ENCODE measurements at places on chromosomes 6 and 20. TPM values are rescaled to one million over a fixed set of nuclear protein-coding genes. Genes with fewer than 3 reads are reported as not detected.

GRCh38 chr6:69422475-69422874 lies 374.3 kb downstream of the LMBRD1 start:
- H3K27me3 ChIP-seq: no peaks in the 10 kb centered on the region
- no peak for DNase-seq
- no peak overlapping the region for H3K27ac ChIP-seq
- no peaks in the 10 kb centered on the region for H3K4me1 ChIP-seq

DNA sequence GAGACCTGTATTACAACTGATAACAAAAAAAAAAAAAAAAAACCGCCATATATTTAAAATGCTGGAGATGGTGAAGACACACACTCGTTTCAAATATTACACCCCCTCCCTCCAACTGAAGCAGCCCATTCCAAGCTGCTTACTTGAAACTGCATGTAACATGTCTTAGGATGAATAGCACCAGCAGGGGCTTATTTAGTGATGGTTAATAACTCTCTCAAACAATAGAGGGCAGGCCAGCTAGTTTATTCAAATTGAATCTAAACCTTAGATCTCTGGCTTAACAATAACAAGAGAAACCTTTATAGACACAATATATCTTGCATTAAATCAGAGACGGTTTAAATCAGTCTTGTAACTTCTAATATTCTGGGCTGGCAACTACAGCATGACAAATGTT lies 9.3 kb upstream of the JPH2 start:
- no peak for DNase-seq
- H3K4me1 ChIP-seq: peaks cover 18% of the 10 kb centered on the region
- H3K27me3 ChIP-seq: no peaks in the 10 kb centered on the region
- no peak overlapping the region for H3K4me3 ChIP-seq

- no peaks in the 10 kb centered on the region for H3K27me3 ChIP-seq
- peaks cover 3% of the 10 kb centered on the region for H3K4me1 ChIP-seq
- no peaks in the 10 kb centered on the region for H3K36me3 ChIP-seq
Measured at GRCh38 chr20:8428988-8429387, 296.9 kb downstream of the PLCB1 start.

DNA sequence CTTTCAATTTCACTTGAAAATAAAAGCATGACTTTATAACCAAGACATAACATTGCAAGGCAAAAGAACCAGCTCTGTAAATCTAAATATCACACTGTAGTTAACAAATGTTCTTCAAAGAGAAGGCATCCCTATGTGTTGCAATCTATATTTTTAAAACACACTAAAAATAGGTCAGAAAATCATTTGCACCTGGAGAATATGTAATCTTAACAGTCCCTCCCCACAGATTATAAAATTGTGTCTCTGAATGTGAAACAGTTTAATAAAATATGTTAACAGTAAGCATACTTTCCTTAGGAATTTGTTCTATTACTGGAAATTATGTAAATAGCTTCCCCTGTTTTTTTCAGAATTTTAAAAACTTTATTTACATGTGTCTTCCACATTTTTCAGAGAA lies 351.9 kb downstream of the COL12A1 start:
- no peak for DNase-seq
- no peaks in the 10 kb centered on the region for H3K4me1 ChIP-seq
- H3K27ac ChIP-seq: no peak overlapping the region
- H3K36me3 ChIP-seq: no peaks in the 10 kb centered on the region
- H3K27me3 ChIP-seq: no peaks in the 10 kb centered on the region

DNA sequence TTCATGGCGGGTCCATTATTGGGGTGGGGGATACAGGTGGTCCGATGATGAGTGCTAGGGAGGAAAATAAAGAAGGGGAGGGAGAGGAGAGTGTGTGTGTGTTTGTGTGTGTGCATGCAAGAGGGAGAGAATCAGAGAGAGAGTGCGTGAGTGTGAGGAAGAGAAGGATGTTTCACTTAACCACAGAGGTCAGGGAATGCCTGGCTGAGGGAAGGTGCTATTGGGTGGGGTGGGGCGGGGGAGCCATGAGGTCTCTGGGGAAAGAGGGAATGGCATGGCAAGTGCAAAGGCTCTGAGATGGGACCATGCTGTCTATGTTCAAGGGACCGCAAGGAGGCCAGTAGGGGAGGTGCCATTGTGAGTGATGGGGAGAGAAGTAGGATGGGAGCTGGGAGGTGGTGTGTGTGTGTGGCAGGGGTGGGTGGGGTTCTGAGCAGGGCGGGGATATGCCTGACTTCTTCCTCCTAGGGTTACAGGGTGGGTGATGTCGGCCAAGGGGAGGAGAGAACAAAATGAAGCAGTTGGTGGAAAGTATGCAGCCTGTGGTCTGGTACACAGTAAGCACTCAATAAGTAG lies 23.0 kb downstream of the CEBPB start:
- H3K27me3 ChIP-seq: peaks cover 15% of the 10 kb centered on the region
- H3K4me1 ChIP-seq: peaks cover 6% of the 10 kb centered on the region
- no peak for DNase-seq
- H3K27ac ChIP-seq: no peak overlapping the region
- no peak overlapping the region for H3K4me3 ChIP-seq
- H3K36me3 ChIP-seq: no peaks in the 10 kb centered on the region

DNA sequence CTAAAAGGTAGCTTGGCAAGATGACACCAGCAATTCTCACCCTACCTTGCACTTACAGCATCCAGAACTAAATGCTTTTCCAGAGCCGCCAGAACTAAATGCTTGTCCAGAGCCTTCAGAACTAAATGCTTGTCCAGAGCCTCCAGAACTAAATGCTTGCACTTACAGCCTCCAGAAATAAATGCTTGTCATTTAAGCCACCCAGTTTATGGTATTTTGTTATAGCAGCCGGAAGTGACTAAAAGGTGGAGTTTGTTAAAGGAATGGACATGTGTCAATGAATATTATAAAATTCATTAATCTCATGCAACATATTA lies 133.5 kb downstream of the GPX5 start:
- no peak overlapping the region for H3K27ac ChIP-seq
- H3K4me1 ChIP-seq: peaks cover 24% of the 10 kb centered on the region
- peak overlapping the region; percentile 69 for H3K4me3 ChIP-seq

GRCh38 chr6:87922947-87923330 lies 124.7 kb upstream of the SPACA1 start:
- DNase-seq: no peak
- H3K27me3 ChIP-seq: peaks cover 5% of the 10 kb centered on the region
- no peaks in the 10 kb centered on the region for H3K36me3 ChIP-seq

- H3K4me3 ChIP-seq: no peak overlapping the region
- H3K27me3 ChIP-seq: no peaks in the 10 kb centered on the region
- H3K36me3 ChIP-seq: no peaks in the 10 kb centered on the region
Measured at GRCh38 chr20:15257569-15257870, 920.1 kb upstream of the FLRT3 start.

- H3K27me3 ChIP-seq: peaks cover 2% of the 10 kb centered on the region
- DNase-seq: no peak
- H3K27ac ChIP-seq: no peak overlapping the region
- H3K4me3 ChIP-seq: no peak overlapping the region
Measured at GRCh38 chr20:10280018-10280908, 61.6 kb downstream of the SNAP25 start.

- no peaks in the 10 kb centered on the region for H3K27me3 ChIP-seq
- H3K36me3 ChIP-seq: peaks cover 17% of the 10 kb centered on the region
- peaks cover 52% of the 10 kb centered on the region for H3K4me1 ChIP-seq
- H3K4me3 ChIP-seq: peak overlapping the region; percentile 97
- DNase-seq: peak; percentile 95
- H3K27ac ChIP-seq: peak overlapping the region; percentile 96
Measured at GRCh38 chr6:20403070-20403765, 1.5 kb downstream of the E2F3 start.

- no peaks in the 10 kb centered on the region for H3K36me3 ChIP-seq
- no peak overlapping the region for H3K4me3 ChIP-seq
- no peaks in the 10 kb centered on the region for H3K4me1 ChIP-seq
Measured at GRCh38 chr6:169841251-169841650, 89.8 kb downstream of the ERMARD start.

- peaks cover 47% of the 10 kb centered on the region for H3K27me3 ChIP-seq
- H3K4me3 ChIP-seq: peak overlapping the region; percentile 49
- H3K36me3 ChIP-seq: no peaks in the 10 kb centered on the region
- DNase-seq: no peak
- H3K27ac ChIP-seq: no peak overlapping the region
Measured at GRCh38 chr20:51562027-51562331, 19.5 kb upstream of the NFATC2 start.

DNA sequence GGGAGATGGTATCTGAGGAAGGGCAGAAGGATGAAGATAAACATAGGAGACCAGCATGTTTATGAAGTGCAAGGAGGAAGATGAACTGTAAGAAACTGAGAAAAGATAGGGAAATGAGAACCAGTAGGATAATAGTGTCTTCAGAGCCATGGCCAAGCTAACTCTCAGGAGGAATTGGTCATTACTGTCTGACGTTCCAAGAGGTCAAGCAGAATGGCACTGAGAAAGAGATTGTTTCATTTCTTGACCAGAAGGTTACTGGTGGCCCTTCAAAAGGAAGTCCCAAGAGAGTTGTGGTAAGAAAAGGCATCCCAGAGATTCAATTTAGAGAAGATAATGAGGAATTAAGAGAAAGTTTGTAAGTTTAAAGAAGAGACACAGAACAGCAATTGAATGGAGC lies 47.5 kb downstream of the EYA4 start:
- peaks cover 2% of the 10 kb centered on the region for H3K27me3 ChIP-seq
- H3K27ac ChIP-seq: no peak overlapping the region
- no peaks in the 10 kb centered on the region for H3K36me3 ChIP-seq
- DNase-seq: no peak
- H3K4me3 ChIP-seq: no peak overlapping the region

DNA sequence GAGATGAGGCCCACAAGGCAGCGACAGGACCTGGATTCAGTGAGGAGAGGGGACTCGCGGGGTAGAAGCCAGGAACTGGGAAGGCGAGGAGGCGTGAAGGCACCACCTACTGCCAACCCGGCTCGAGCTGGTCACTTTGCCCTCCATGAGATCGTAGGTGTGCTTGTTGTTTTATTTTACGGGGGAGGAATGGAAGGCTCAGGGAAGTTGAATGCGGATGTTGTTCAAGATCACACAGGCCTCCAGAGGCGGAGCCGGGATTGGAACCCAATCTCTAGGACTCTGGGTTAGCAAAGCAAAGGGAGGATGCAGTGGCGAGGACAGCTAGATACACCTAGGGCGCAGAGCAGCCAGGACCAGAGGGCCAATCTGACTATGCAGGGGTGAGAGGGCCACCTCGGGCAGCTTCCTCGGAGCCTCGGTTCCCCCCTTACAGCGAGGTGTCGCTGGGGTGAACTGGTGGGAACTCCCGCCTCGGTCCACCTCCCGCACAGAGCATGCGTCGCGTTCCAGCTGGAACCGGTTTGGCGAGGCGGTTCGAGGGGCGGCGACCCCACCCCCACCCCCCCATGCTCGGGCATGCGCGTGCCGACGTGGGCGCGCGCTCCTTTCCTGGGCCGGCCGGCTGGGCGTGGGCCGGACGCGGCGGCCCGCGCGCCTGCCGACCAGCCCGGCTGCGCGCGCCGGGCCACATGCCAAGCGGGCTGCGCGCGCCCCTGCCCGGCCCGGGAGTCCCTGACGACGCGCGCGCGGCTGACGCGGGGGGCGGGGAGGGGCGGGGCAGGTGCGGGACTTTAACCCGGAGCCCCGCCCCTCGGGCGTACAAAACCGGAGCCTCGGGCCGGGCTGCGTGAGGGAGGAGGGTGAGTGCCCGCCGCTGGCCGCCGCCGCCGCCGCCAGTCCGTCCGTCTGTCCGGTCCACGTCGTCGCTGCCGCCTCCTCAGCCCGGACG lies 80.4 kb upstream of the MYL9 start:
- no peaks in the 10 kb centered on the region for H3K27me3 ChIP-seq
- peaks cover 46% of the 10 kb centered on the region for H3K4me1 ChIP-seq
- H3K4me3 ChIP-seq: peak overlapping the region; percentile 65

- peaks cover 6% of the 10 kb centered on the region for H3K4me1 ChIP-seq
- no peak overlapping the region for H3K4me3 ChIP-seq
- peak; percentile 18 for DNase-seq
- no peak overlapping the region for H3K27ac ChIP-seq
- H3K36me3 ChIP-seq: no peaks in the 10 kb centered on the region
Measured at GRCh38 chr20:45782890-45783289, 8.8 kb downstream of the WFDC3 start.

- peaks cover 3% of the 10 kb centered on the region for H3K36me3 ChIP-seq
- DNase-seq: no peak
- no peaks in the 10 kb centered on the region for H3K27me3 ChIP-seq
- H3K4me3 ChIP-seq: no peak overlapping the region
- peaks cover 19% of the 10 kb centered on the region for H3K4me1 ChIP-seq
Measured at GRCh38 chr6:157037165-157037564, 260.0 kb downstream of the ARID1B start.

GRCh38 chr20:11691766-11692165 lies 225.9 kb upstream of the BTBD3 start:
- H3K36me3 ChIP-seq: no peaks in the 10 kb centered on the region
- H3K27me3 ChIP-seq: peaks cover 2% of the 10 kb centered on the region
- H3K4me3 ChIP-seq: no peak overlapping the region
- no peak overlapping the region for H3K27ac ChIP-seq

- H3K4me1 ChIP-seq: no peaks in the 10 kb centered on the region
- H3K4me3 ChIP-seq: no peak overlapping the region
- no peaks in the 10 kb centered on the region for H3K27me3 ChIP-seq
- no peak for DNase-seq
- no peak overlapping the region for H3K27ac ChIP-seq
- no peaks in the 10 kb centered on the region for H3K36me3 ChIP-seq
Measured at GRCh38 chr6:22658934-22659333, 89.6 kb downstream of the HDGFL1 start.

- H3K27me3 ChIP-seq: no peaks in the 10 kb centered on the region
- peaks cover 47% of the 10 kb centered on the region for H3K4me1 ChIP-seq
- no peak overlapping the region for H3K4me3 ChIP-seq
- no peak for DNase-seq
- H3K36me3 ChIP-seq: peaks cover 13% of the 10 kb centered on the region
- H3K27ac ChIP-seq: no peak overlapping the region
Measured at GRCh38 chr6:119308991-119309657, 40.4 kb downstream of the MAN1A1 start.

DNA sequence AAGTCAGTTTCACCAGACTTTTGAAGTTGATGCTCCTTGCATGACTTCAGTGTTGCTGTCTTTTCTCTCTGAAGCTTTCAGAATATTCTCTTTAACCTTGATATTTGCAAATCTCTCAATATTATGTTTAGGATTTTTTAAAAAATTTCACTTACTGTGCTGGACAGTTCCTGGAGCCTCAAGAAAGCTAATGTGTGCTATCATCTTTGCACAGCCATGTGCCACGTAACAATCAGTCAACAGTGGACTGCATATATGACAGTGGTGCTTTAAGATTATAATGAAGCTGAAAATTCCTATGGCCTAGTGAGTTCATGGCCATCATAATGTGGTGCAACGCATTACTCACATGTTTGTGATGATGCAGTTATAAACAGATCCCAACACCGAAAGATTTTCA lies 59.1 kb upstream of the OGFRL1 start:
- H3K27ac ChIP-seq: no peak overlapping the region
- no peak for DNase-seq
- H3K4me1 ChIP-seq: peaks cover 19% of the 10 kb centered on the region
- no peaks in the 10 kb centered on the region for H3K36me3 ChIP-seq

- H3K4me1 ChIP-seq: peaks cover 27% of the 10 kb centered on the region
- H3K4me3 ChIP-seq: no peak overlapping the region
- H3K27me3 ChIP-seq: no peaks in the 10 kb centered on the region
- no peak for DNase-seq
Measured at GRCh38 chr6:139364302-139364981, 10.0 kb downstream of the CITED2 start.

The OOEP gene
- total RNA-seq: 0.45 TPM

The GSTA2 gene
- not detected for total RNA-seq

The FRMD1 gene
- total RNA-seq: not detected

The EBF4 gene
- 6.6 TPM for total RNA-seq

The PRDM13 gene
- not detected for total RNA-seq

The PNPLA1 gene
- not detected for total RNA-seq

The OPRL1 gene
- 0.63 TPM for total RNA-seq

The SOX18 gene
- total RNA-seq: not detected

The F13A1 gene
- total RNA-seq: not detected

The EDN1 gene
- total RNA-seq: not detected

The BPI gene
- total RNA-seq: not detected

The RAB44 gene
- total RNA-seq: 0.05 TPM

Data from activated CD4-positive, alpha-beta memory T cell treated with anti-CD3 and anti-CD28 coated beads for 36 hours (primary cell).